ENCODE measurements at places on chromosomes 7 and 10.

- DNase-seq = no peak
Measured at GRCh38 chr10:60230892-60231291, 158.8 kb downstream of the ANK3 start.

GRCh38 chr7:35356495-35356894 lies 102.6 kb upstream of the TBX20 start:
- DNase-seq = no peak

DNA sequence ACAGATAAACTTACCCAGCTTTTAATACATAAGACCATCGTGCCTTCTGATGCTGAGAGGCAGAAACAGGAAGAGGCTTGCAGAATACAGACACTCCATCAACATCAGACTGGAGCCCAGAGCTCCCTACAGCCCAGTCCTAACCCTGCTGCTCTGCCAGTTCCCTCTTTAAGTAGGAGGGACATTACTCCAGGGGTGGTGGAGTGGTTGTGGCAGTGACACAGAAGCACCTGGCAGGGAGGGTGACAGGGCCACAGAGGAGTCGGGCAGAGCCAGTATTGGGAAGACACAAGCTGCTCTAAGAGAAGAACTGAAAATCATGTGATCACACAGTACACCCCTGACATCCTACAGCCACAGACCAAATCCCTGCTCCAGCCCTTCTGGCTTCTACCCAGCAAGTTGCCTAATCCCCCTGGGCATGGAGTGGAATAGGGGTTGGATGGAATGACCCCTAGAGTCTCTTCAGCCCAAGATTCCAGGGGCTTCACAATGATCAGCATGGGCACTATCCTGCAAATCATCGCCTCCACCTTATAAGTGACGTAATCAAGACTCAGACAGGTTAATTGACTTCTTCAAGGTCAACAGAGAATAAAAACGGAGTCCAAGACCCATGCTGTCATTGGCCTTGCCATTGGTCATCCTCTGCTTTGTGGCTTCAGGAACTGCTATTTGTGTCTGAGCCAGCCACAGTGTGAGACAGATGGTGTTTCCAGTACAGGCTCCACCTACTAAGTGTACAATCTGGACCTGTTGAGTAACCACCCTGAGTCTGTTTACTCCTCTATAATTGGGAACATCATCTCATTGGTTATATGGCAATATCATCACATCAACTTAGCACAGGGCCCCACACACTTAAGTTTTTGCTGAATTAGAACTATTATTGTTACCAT lies 61.1 kb upstream of the ZMIZ1 start:
- no peak for DNase-seq

GRCh38 chr7:55550010-55550663 lies 22.2 kb downstream of the VOPP1 start:
- no peak for DNase-seq

GRCh38 chr10:103557455-103557854 lies 64.0 kb downstream of the NEURL1 start:
- no peak for DNase-seq

GRCh38 chr10:110268971-110269370 lies 35.7 kb downstream of the SMNDC1 start:
- DNase-seq = no peak

GRCh38 chr10:72344932-72345331 lies 9.8 kb downstream of the DNAJB12 start:
- DNase-seq = no peak

- DNase-seq = no peak
Measured at GRCh38 chr7:130890176-130891020, 156.4 kb upstream of the KLF14 start.

GRCh38 chr10:121183236-121183635 lies 332.1 kb downstream of the WDR11 start:
- no peak for DNase-seq

DNA sequence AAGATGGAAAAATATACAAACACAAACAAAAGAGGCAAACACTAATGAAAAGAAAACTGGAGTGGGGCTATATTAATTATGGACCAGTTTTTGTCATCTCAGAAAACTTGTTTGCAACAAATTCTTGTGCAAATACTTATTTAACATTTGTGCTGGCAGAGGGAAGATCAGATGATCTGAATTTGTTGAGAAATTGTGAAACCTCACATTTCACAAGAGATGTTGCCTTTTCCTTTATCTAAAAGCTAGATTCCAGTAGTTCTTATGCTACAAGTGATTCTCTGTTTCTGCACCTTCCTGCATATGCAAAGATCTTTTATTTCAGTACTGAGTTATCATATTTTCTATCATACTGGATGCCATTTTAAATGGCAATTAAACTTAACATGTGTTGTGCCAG lies 320.7 kb downstream of the SUGCT start:
- DNase-seq = no peak

GRCh38 chr10:63901881-63902280 lies 380.7 kb downstream of the REEP3 start:
- no peak for DNase-seq

- no peak for DNase-seq
Measured at GRCh38 chr7:90710466-90710850, 114.3 kb downstream of the CDK14 start.

GRCh38 chr10:113126229-113127201 lies 176.5 kb downstream of the TCF7L2 start:
- DNase-seq = peak; percentile 15

Measured in GM18507 (cell line).